HCT116 (cell line): ENCODE measurements at places on chromosomes 5 and 9. TPM values are rescaled to one million over a fixed set of nuclear protein-coding genes. Genes with fewer than 3 reads are reported as not detected.

- H3K36me3 ChIP-seq: no peaks in the 10 kb centered on the region
- H3K27me3 ChIP-seq: no peaks in the 10 kb centered on the region
- no peak overlapping the region for H3K4me3 ChIP-seq
Observed at GRCh38 chr5:143116814-143117213, 286.7 kb downstream of the NR3C1 start.

- DNase-seq: no peak
- no peak overlapping the region for H3K4me3 ChIP-seq
- H3K4me1 ChIP-seq: peaks cover 3% of the 10 kb centered on the region; the same call in 1 of the 2 replicates
- H3K27ac ChIP-seq: no peak overlapping the region
- H3K36me3 ChIP-seq: no peaks in the 10 kb centered on the region
- no peaks in the 10 kb centered on the region for H3K27me3 ChIP-seq
Observed at GRCh38 chr5:83924171-83924570, 203.5 kb upstream of the HAPLN1 start.

Gene PTGDS
- 3.1 TPM for total RNA-seq

DNA sequence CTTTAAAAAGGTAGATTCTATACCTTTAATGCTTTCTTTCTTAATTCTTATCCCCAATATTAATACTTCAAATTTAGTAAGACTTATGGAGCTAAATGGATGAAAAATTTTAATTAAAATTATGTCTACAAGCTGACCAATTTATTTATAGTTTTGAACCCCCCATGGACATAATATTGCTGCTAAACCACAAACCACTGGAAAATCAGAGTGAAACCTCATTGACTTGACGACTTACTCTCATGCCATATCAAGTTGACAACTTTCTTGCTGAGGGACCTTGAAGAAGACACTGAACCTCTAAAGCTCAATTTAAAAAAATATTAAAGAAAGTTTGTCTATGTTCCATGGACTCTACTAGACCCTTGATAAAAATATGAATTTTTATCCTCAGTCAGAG lies 653.7 kb downstream of the TLE1 start:
- DNase-seq: no peak
- no peaks in the 10 kb centered on the region for H3K27me3 ChIP-seq
- H3K36me3 ChIP-seq: no peaks in the 10 kb centered on the region
- H3K4me3 ChIP-seq: no peak overlapping the region
- no peak overlapping the region for H3K27ac ChIP-seq

Gene C9orf153
- not detected for total RNA-seq
